ENCODE measurements at places on chromosomes 1 and 21. TPM values are rescaled to one million over a fixed set of nuclear protein-coding genes. Genes with fewer than 3 reads are reported as not detected.

DNA sequence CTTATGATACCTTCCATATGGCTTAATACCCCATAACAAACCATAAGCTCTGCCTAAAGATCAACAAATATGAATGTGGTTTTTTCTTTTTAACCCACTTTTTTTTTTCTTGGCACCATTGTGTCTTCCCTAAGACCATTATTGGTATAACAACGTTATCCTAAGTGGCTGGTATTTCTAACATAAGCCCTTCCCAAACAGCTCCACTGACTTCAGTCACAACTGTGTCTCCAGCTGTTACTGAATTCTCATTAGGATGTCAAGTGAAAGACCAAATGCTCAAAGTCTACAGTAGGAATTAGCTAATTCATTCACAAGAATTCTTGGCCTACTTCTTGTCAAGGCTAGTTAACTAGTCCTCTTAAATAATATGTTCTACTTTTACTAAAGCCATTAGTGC lies 4.2 kb upstream of the RXRG start:
- H3K4me3 ChIP-seq, result no peak overlapping the region
- peaks cover 3% of the 10 kb centered on the region for H3K4me1 ChIP-seq
- no peak overlapping the region for H3K27ac ChIP-seq
- no peaks in the 10 kb centered on the region for H3K36me3 ChIP-seq

DNA sequence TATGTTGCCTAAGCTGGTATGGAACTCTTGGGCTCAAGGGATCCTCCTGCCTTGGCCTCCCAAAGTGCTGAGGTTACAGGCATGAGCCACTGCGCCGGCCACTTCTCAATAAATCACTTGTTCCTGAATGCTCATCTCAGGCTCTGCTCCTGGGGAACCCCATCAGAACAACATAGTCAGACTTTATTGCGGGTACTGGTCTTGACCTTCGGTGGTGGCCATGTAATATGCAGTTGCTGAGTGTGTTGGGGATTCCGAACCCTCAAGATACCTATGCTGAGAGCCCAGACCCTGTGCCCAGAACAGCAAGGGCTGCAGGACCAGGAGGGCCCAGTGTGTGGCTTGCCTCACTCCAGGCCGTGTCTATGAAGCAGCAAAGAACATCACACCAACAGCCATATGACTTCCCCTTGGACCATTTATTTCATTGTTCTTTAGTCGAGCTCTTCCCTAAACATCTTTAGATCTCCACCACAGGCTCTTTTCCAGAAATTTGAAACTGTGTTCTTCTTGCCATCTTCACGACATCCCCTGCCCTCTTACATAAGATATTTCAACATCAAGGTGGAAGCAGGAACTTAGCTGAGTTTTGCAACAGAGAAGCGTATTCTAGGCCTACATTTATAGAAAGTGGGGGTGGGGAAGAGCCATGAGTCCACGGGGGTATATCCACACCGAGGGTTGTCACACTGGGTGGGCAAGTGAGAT lies 12.7 kb upstream of the SDHB start:
- no peaks in the 10 kb centered on the region for H3K36me3 ChIP-seq
- no peaks in the 10 kb centered on the region for H3K27me3 ChIP-seq
- H3K4me1 ChIP-seq, result peaks cover 8% of the 10 kb centered on the region
- H3K27ac ChIP-seq, result no peak overlapping the region
- no peak overlapping the region for H3K4me3 ChIP-seq

DNA sequence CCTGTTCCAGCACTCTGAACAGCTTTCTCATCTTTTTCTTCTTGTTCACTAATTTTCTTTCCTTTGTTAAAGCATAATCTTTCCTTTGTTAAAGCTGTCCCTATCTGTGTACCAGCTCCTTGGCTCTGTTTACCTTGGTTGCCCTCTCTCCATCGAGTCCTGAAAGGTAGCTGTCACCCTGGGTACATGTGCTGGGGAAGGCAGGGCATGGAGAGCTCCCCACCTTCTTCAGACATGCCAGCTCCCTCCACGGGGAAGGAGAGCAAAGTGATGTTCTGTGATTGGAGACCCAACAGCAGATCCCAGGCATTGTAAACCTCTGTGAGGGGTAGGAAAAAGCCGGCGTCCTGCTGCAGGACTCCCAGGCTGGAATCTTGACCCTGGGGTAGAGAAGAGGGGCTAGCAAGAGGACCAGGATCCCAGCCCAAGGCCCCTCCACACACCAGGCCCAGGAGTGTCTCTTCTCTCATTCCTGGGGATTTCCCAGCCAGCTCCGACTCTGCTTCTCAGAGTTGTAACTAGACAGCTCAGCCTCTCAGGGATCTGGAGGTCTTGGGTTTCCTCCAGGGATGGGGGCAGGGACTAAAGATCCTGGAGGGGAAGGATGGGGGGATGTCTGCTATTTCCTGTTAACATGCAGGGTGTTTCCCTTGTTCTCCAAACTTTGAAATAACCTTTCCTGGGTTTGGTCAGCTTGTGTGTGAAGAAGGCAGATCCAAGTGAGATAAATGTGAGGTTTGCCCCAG lies 34.4 kb downstream of the TMCC2 start:
- H3K4me1 ChIP-seq, result peaks cover 3% of the 10 kb centered on the region
- no peak overlapping the region for H3K27ac ChIP-seq
- H3K4me3 ChIP-seq, result no peak overlapping the region

GRCh38 chr1:168405906-168406549 lies 125.4 kb downstream of the TBX19 start:
- no peaks in the 10 kb centered on the region for H3K4me1 ChIP-seq
- H3K36me3 ChIP-seq, result no peaks in the 10 kb centered on the region
- H3K4me3 ChIP-seq, result no peak overlapping the region
- H3K27me3 ChIP-seq, result no peaks in the 10 kb centered on the region
- H3K27ac ChIP-seq, result no peak overlapping the region

GRCh38 chr1:89041119-89041641 lies 18.5 kb upstream of the GBP3 start:
- H3K27me3 ChIP-seq, result no peaks in the 10 kb centered on the region
- H3K27ac ChIP-seq, result no peak overlapping the region
- H3K36me3 ChIP-seq, result no peaks in the 10 kb centered on the region
- H3K4me3 ChIP-seq, result no peak overlapping the region
- no peak for DNase-seq

GRCh38 chr1:158121604-158122254 lies 59.0 kb upstream of the CD1D start:
- H3K27me3 ChIP-seq, result peaks cover 2% of the 10 kb centered on the region
- no peak overlapping the region for H3K4me3 ChIP-seq
- no peak overlapping the region for H3K27ac ChIP-seq
- H3K4me1 ChIP-seq, result no peaks in the 10 kb centered on the region
- H3K36me3 ChIP-seq, result no peaks in the 10 kb centered on the region

DNA sequence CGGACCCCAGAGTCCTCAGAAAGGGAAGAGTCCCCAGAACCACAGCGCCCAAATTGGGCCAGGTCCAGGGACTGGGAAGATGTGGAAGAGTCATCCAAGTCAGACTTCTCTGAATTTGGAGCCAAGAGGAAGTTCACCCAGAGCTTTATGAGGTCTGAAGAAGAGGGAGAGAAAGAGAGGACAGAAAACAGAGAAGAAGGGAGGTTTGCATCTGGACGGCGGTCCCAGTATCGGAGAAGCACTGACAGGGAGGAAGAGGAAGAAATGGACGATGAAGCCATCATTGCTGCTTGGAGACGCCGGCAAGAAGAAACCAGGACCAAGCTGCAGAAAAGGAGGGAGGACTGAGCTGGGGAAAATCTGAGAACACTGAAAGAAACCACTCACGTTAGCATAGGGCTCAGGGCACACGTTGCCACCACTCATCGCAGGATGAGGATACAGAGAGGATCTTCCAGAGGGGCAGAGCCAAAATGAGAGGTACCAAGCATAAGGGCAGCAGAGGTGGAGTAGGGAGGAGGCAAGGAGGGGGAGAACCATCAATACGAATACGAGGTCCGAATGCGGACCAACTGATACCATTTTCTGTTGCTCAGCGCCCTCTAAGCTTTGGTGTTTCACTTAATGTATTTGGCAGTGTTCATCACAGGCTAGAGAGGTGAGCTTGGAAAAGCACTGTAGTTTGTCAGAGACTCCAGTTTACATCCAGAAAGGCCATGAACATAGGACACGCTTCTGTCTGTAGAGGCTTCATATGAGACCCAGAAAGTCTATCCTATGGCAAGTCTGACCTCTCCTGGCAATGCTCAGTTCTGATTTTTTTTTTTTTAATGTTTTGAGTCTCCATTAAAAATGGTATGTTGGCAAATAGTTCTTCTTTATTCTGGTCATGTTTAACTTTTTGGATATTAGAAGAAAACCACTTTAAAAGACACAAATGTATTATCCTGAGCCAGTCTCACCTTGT lies 34.7 kb downstream of the STYXL2 start:
- H3K4me1 ChIP-seq, result no peaks in the 10 kb centered on the region
- H3K36me3 ChIP-seq, result no peaks in the 10 kb centered on the region
- H3K4me3 ChIP-seq, result no peak overlapping the region
- H3K27me3 ChIP-seq, result no peaks in the 10 kb centered on the region
- no peak overlapping the region for H3K27ac ChIP-seq
- no peak for DNase-seq

DNA sequence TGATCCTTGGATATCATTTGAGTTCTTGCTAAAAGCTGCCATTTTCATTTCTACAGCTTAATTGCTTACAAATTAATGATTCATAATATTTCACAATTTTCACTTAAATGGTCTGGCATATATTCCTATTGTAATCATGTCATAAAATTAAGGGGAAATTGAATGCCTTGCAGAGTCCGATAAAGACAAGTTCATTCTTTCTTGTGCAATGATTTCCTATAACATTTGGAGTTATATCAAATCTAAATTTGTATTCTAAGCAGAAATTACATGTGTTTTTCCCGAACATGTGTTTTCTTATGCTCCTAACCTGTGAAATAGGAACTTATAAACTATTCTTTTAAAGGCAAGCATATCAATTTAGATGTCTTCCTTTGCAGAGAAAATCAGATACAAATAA lies 118.3 kb upstream of the CYYR1 start:
- H3K4me3 ChIP-seq, result no peak overlapping the region
- no peaks in the 10 kb centered on the region for H3K27me3 ChIP-seq
- no peaks in the 10 kb centered on the region for H3K36me3 ChIP-seq
- H3K4me1 ChIP-seq, result no peaks in the 10 kb centered on the region
- H3K27ac ChIP-seq, result no peak overlapping the region

DNA sequence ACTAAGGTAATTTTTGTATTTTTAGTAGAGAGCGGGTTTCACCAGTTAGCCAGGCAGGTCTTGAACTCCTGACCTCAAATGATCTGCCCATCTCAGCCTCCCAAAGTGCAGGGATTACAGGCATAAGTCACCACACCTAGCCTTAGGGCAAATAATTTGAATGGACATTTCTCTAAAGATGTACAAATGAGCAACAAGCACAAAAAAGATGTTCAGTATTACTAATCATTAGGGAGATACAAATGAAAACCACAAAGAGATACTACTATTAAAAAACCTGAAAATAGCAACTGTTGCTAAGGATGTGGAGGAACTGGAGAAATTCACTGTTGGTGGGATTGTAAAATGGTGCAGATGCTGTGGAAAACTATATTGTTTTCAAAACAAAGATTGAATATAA lies 79.1 kb downstream of the GABPA start:
- no peaks in the 10 kb centered on the region for H3K27me3 ChIP-seq
- H3K4me1 ChIP-seq, result no peaks in the 10 kb centered on the region
- no peaks in the 10 kb centered on the region for H3K36me3 ChIP-seq
- DNase-seq, result no peak
- H3K4me3 ChIP-seq, result no peak overlapping the region
- H3K27ac ChIP-seq, result no peak overlapping the region

Gene SLC45A1
- total RNA-seq, result not detected

Gene CLEC20A
- not detected for total RNA-seq

Gene PPP2R5A
- total RNA-seq, result 29.5 TPM

Gene PHGDH
- total RNA-seq, result 59.7 TPM

Gene GJA5
- 1.8 TPM for total RNA-seq

Gene CFAP141
- total RNA-seq, result not detected

Gene SLAMF8
- total RNA-seq, result 0.28 TPM

Gene HMCN1
- total RNA-seq, result 6.8 TPM

Data from liver (tissue), 10 donors.